ENCODE measurements at places on chromosomes 11 and 22. TPM values are rescaled to one million over a fixed set of nuclear protein-coding genes. Genes with fewer than 3 reads are reported as not detected.

Gene CASP5
- not detected for total RNA-seq

Gene OR51B2
- not detected for total RNA-seq

Gene OR52I1
- not detected for total RNA-seq

Gene SERPING1
- 878 TPM for total RNA-seq
